ENCODE measurements at places on chromosomes 16 and 17. TPM values are rescaled to one million over a fixed set of nuclear protein-coding genes. Genes with fewer than 3 reads are reported as not detected.
A peak's percentile ranks its signal among the peaks of the same experiment; 100 is the strongest.

DNA sequence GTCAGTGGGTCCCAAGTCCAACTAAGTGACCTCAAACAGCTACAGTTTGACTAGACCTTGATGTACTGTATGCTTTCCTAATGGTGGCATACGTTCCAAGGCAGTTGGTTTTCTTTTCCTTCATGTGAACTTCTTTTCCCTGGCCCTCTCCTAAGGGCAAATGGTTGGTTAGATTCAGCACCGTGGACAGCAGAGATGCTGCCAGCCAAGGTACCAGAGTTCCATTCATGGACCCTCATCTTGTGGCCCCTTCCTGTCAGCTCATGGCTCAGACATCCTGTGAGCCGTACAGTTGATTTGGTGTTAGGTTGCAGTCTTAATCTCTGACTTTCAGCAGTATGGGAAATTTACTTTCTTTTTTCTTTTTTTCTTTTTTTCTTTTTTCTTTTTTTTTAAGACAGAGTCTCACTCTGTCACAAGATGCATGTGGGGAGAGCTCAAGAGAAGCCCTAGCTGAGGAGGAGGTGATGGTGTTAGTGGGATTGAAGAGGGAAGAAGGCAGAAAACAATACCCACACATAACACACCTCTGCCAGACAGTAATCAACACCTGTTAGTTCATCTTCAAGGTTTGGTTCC, 122.4 kb downstream of the USP31 start:
- H3K36me3 ChIP-seq, result no peaks in the 10 kb centered on the region
- peaks cover 10% of the 10 kb centered on the region for H3K27me3 ChIP-seq
- no peak overlapping the region for H3K4me3 ChIP-seq
- no peak overlapping the region for H3K27ac ChIP-seq
- H3K4me1 ChIP-seq, result no peaks in the 10 kb centered on the region

The CACNA1G gene
- 0.21 TPM for total RNA-seq

- no peak overlapping the region for H3K27ac ChIP-seq
- DNase-seq, result no peak
- no peaks in the 10 kb centered on the region for H3K36me3 ChIP-seq
- H3K4me3 ChIP-seq, result no peak overlapping the region
- H3K4me1 ChIP-seq, result no peaks in the 10 kb centered on the region
Measured at GRCh38 chr16:54957403-54958166, 26.9 kb downstream of the IRX5 start.

GRCh38 chr17:16353317-16354174, at the start of gene CENPV:
Gene CENPV (minus strand): TSS chr17:16353469. CDS start chr17:16353436, 33 bp downstream.
- H3K27me3 ChIP-seq, result peaks cover 14% of the 10 kb centered on the region
- peak within 1 kb of the TSS; percentile 63 for H3K4me3 ChIP-seq
- DNase-seq, result peak; percentile 66
- peaks cover 11% of the 10 kb centered on the region for H3K36me3 ChIP-seq
- no peak within 1 kb of the TSS for H3K27ac ChIP-seq
- peaks cover 16% of the 10 kb centered on the region for H3K4me1 ChIP-seq

The KRT28 gene
- not detected for total RNA-seq

- H3K4me1 ChIP-seq, result peaks cover 12% of the 10 kb centered on the region
- no peak overlapping the region for H3K27ac ChIP-seq
- no peaks in the 10 kb centered on the region for H3K27me3 ChIP-seq
- H3K4me3 ChIP-seq, result no peak overlapping the region
- DNase-seq, result no peak
Measured at GRCh38 chr16:79283578-79283977, 317.0 kb downstream of the MAF start.

DNA sequence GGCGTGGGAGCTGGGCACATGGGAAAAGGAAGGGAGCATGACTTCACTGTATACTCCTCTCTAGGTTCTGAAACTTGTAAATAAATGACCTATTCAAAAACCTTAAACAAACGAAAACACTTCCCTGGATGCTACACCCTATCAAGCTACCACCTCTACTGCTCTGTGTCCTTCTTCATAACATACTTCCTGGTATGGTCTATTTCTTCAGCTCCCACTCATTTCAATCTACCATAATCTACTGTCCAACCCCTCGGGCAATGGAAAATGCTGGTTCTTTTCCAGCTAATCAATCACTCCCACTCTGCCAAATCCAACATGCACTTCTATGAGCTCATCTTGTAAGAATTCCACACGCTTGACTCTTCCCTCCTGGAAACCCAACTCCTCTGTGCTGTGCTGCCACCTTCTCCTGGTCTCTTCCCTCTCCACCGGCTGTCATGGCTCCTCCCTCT, 42.4 kb downstream of the AMFR start:
- H3K27me3 ChIP-seq, result no peaks in the 10 kb centered on the region
- no peak overlapping the region for H3K27ac ChIP-seq
- DNase-seq, result no peak
- H3K36me3 ChIP-seq, result peaks cover 91% of the 10 kb centered on the region

- peak; percentile 94 for DNase-seq
- H3K4me1 ChIP-seq, result peaks cover 65% of the 10 kb centered on the region
- H3K27me3 ChIP-seq, result no peaks in the 10 kb centered on the region
- H3K36me3 ChIP-seq, result peaks cover 8% of the 10 kb centered on the region
- H3K27ac ChIP-seq, result peak overlapping the region; percentile 96
Measured at GRCh38 chr17:82231562-82232321, 2.9 kb downstream of the SLC16A3 start.
